ENCODE measurements at places on chromosomes 16 and 17. TPM values are rescaled to one million over a fixed set of nuclear protein-coding genes. Genes with fewer than 3 reads are reported as not detected.

GRCh38 chr17:83129676-83130075 is 50.3 kb downstream of the METRNL start:
- DNase-seq = no peak

GRCh38 chr16:89050119-89050867 is 43.4 kb upstream of the ACSF3 start:
- DNase-seq = no peak

DNA sequence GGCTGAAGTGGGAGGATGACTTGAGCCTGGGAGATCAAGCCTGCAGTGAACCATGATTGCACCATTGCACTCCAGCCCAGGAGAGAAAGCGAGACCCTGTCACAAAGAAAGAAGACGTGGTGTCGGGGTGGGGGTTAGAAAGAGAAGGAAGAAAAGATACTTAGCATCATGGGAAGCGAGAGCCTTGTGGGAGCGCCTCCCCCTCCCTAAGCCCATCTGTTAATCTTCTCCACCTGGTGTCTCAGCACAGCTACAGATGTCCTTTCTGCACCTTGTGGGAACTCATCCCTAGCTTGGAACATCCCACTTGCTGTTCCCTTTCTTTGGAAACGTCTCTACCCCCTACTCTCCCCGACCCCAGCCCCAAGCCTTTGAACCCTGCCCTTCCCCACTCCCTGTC is 6.0 kb downstream of the ZNF688 start:
- DNase-seq = no peak

DNA sequence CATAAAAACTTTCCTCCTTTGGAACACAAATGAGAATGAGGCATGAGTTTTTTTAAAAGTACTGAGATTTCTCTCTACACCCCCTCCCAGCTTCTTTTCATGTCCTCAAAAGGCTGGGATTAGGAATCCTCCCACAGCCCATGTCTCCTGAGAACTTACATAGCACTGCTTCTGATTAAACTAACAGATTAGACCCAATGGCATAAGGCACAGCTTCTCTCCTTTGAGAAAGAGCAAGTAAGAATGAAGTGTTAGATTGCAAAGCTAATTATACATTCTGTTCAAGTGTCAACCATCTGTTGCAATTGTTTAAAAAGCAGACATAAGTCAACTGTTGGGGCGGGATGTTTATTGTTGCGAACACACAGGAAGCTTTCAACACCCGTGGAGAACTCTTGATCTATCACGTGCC is 715.1 kb downstream of the CDH11 start:
- no peak for DNase-seq

GRCh38 chr17:55334285-55334684 is 69.5 kb downstream of the HLF start:
- no peak for DNase-seq

DNA sequence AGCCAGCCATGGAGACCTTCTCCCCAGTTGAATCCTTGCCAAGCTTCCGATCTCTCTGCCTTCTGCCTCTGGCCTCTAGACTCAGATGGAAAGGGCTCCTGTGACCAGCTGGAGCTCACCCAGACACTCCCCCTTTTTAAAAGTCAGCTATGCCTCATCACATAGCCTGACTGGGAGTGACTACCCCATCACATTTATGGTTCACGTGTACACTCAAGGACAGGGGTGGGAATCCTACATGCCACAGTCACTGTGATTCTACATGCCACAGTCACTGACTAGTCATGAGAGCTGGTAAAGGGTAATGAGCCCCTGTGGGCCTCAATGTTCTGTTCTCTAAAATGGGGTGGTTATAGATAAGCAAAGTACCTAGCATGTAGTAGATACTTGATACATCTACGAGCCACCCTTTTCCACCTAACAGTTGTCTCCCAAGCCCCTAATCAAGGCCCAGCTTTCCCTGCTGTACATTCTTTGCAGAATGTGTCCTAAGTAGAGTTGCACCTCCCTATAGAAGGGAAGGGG is 85.1 kb downstream of the RGS9 start:
- DNase-seq = no peak

DNA sequence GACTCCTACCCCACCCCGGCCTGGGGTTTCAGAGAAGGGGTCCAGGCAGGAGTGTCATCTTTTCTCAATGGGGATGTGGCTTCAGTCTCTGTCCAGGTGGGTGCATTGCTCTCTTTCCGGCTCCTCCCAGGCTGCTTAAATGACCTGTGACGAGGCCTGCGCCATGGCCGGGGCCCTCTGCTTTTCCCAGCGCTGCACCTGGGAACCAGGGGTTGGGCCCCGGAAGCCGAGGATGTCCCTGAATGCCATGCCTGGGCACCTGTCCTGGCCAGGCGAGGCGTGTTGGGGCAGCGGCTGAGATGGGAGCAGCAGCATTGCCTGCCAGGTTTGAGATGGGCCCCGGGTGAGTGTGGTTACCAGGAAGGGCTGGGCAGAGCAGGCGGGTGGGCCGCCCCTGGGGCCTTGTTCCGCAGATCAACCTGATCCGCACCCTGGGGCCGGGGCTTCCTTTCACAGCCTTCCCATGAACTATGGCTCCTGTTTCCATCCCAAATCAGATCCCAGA is 147.4 kb downstream of the SEC14L1 start:
- DNase-seq = no peak

DNA sequence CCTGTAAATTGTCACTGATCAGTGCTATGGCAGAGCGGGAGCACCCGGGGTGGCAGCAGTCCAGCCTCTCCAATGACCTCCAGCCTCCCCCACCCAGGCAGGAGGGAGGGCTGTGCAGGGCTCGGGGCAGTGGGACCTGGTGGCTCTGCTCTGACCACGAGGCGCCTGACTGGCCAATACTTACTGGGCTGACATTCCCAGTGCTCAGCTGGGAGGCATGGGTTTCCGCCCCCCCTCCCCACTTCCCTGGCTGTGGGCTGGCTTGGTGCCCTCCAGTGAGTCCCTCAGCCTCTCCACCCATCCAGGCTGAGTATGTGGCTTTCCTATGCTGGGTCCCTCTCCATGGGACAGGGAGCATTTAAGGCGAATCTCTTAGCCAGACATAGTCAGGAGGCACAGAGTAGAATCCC is 2.7 kb downstream of the SOCS3 start:
- DNase-seq = no peak

- DNase-seq = no peak
Observed at GRCh38 chr16:52819405-52819804, 233.3 kb downstream of the CHD9NB start.

DNA sequence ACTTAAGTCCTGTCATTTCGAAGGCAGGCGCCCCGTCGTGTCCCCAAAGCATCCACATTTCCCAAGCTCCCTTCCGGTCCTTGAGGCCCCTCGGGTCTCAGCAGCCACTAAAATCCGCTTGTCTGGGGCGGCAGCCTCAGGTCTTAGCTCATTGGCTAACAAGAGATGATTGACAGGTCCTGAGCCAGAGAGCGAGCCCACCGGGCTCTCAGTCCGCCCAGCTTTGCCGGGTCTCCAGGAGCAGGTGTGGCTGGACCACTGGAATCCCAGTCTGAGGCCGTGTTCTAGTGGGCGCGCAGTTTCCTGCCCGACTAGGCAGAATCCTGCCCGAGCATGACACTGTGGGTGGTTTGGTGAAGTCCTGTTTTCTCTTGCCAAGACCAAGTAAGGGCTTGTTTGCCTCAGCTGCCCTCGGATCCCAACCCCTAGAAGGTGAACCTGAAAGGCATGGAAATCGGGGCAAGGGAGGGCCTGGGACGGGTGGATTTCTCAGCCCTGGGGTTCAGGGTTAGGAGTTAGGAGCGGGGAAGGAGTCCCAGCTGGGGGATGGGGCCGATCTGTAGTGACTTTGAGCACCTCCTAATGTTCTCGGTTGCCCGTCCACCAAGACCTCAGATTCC is 42.8 kb downstream of the MRC2 start:
- DNase-seq = no peak

GRCh38 chr17:75238684-75239191 is 22.7 kb downstream of the GGA3 start:
- DNase-seq = no peak

DNA sequence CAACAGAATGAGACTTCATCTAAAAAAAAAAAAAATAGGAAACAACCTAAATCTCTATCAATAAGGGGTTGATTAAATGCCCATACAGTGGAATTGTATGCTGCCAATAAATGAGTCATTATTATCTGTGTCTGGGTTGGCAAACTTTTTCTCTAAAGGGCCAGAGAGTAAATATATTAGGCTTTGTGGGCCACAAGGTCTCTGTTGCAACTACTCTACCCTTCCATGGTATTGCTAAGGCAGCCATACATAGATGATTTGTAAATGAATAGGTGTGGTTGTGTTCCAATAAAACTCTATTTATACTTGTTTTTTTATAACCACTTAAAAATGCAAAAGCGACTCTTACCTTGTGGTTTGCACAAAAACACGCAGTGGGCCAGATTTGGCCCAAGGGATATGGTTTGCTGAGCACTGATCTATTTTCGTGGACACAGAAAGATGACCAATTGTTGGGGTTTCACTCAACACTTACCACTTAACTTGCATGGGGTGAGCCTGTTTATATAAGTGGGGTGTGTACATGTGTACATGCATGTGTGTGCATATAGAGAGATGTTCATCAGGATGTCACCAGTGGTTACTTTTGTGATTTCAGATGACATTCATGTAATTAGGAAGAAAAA is 12.4 kb upstream of the IL4R start:
- no peak for DNase-seq

DNA sequence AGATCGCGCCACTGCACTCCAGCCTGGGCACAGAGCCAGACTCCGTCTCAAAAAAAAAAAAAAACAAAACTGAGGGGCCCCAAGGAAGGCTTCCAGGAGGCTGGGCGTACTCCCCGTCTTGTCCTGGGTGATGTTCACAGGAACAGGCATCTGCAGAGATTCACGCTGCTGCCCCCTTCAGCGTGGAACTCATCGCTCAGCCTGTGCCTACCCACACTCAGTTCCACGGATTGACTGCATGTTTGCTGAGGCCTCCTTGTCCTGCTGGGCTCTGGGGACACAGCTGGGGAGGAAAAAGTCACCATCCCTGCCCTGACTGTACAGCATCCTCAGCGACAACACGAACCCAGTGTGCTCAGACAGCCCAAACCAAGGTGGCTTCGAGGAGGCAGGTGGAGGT is 12.9 kb upstream of the OSGIN1 start:
- DNase-seq = no peak

- DNase-seq = no peak
Observed at GRCh38 chr17:36105781-36106492, 2.3 kb downstream of the CCL4 start.

GRCh38 chr17:69501591-69502468 is 87.3 kb downstream of the MAP2K6 start:
- DNase-seq = no peak

DNA sequence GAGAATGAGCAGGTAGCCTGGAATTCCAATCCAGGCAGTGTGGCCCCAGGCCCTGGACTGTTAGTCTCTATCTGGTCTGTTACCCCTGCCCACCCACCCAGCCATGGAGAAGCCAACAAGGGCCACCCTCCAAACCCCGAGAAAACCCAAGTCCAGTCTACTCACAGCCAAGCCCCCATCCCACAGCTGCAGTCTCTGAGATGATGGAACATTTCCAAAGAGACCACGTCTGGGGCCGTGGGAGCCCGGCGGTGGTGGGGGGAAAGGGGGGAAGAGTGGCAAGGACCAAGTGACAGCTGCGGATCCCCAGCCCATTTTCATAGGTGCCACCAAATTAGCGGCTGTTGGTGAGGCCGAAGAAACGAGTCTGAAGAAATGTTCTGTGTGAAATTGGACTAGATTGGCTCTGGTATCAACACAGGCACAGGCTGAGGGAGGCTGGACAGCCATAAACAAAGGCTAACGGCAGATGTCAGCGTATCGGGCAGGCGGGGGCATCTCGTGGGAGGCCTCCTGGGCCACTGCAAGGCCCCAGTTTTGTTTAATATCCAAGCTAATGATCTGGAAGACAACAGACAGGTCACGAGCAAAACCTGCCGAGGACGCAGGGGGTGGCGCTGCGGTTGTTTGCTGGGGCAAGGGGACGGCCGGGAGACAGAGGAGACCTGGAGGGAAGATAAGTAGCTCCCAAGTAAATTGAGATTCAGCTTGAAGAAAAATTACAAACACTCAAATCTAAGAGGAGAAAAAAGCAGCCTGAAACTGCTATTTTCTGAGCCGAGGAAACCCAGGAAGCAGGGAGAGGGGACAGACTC is 53.4 kb downstream of the RBFOX3 start:
- DNase-seq = no peak

DNA sequence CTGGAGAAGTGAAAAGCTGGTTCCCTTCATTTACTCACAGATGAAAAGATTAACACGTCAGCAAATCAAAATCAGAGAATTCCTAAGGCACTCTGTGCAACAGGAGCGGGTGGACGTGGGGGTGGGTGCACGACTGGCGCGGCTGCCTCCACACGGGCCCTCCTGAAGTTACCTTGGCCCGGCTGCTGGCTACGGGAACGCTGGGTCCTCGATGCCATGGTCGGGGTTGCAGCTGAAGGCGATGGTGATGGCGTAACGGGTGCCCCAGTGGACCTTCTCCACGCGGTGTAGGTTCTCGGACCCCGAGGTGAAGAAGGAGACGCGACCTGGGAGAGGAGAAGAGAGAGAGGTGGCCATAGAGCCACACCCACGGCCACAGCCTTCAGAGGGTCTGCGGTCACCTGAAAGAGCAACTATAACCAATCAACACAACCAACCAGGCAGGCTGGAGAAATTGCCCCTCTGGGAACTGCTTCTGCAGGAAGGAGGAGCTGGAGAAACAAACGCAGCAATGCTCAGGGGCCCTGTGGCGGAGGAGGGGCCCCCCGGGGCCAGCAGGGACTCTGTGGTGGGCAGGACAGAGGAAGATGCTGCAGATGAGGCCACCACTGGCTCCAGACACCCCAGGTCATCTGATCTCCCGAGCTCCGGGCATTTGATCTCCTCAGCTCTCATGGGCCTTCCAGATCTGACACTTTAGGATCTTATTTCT is 20.8 kb downstream of the UTS2R start:
- DNase-seq = no peak

DNA sequence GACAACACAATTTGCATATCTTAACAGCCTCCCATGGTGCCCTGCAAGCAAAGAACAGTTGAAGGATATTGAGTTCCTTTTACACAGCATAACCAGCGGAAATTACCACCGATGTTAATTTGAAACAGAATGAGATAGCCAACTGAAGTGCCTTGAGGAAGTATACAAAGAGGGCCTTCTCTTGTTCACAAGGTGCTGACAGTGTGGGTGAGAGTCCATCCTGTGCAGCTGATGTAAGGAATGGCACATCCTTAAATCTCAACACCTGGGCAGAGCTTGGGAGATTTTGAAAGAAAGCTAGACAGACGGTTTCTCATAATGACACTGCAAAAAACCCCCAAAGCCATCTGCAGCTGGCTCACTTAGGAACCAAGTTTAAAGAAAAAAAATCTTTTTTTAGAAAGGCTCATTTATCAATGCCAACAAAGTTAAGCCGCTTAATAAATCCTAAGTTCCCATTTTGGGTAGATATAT is 818.6 kb downstream of the KCNJ2 start:
- DNase-seq = no peak

Gene BEAN1
- 0.48 TPM for total RNA-seq

Gene MRPS34
- 77.9 TPM for total RNA-seq

Gene KRT40
- not detected for total RNA-seq

Gene OR1D2
- total RNA-seq = not detected

Gene TBC1D3C
- total RNA-seq = not detected

Gene GCGR
- total RNA-seq = not detected

Gene GRIN2A
- 7.4 TPM for total RNA-seq

Gene DDX5
- total RNA-seq = 620 TPM

Gene LRRC37A
- total RNA-seq = 0.33 TPM

Gene CSHL1
- total RNA-seq = not detected
